ENCODE measurements at places on chromosomes 7 and 10.

DNA sequence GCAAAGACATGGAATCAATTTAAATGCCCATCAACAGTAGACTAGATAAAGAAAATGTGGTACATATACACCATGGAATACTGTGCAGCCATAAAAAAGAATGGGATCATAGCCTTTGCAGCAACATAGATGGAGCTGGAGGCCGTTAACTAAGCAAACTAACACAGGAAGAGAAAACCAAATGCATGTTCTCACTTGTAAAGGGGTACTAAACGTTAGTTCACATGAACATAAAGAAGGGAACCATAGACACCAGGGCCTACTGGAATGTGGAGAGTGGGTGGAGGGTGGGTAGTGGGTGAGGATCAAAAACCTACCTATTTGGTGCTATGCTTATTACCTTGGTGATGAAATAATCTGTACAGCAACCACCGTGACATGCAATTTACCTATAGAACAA lies 78.4 kb upstream of the GSDME start:
- no peak for DNase-seq

DNA sequence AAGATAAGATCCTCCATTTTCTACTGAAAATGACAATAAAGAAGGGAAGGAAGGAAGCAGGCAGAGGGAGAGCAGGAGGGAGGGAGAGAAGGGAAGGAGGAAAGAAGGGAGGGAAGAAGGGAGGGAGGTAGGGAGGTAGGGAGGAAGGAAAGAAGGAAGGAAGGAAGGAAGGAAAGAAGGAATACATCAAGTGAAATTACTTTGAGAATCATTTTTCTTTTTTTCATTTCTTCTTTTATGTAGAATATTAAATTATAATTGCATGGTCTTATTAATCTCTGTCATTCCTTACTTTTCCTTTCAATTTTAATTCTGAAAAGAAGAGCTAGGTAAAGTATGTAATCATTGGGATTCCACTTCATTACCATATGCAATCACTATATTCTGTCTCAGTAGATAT lies 97.8 kb downstream of the PLXDC2 start:
- no peak for DNase-seq

GRCh38 chr7:3984456-3984855 lies 683.4 kb downstream of the SDK1 start:
- DNase-seq: no peak

- DNase-seq: no peak
Measured at GRCh38 chr10:52261362-52261761, 52.7 kb upstream of the DKK1 start.

GRCh38 chr7:101171442-101171837 lies 6.1 kb upstream of the VGF start:
- DNase-seq: no peak

GRCh38 chr7:2037301-2037807 lies 195.4 kb downstream of the MAD1L1 start:
- no peak for DNase-seq

DNA sequence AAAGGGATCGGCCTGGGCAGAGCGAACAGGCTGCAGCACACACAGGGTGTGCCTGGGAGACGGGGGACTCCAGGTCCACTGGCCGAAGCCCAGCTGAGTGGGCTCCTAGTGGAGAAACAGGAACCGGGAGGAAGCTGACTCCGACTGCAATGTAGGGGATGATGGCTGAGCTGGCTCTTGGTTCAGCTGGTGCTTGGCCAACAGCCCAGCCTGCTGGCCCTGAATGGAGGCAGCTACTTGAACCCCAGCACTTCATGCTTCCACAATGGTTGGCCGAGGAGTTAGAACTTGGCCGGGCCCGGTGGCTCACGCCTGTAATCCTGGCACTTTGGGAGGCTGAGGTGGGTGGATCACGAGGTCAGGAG lies 27.0 kb upstream of the FRAT2 start:
- DNase-seq: no peak
